HFFc6 (cell line): ENCODE measurements at places on chromosomes 2 and 18. TPM values are rescaled to one million over a fixed set of nuclear protein-coding genes. Genes with fewer than 3 reads are reported as not detected.

GRCh38 chr2:106108351-106108750 lies 85.8 kb downstream of the UXS1 start:
- peak; percentile 25 for DNase-seq

GRCh38 chr2:241224018-241224850 lies 35.8 kb downstream of the ANO7 start:
- DNase-seq: peak; percentile 71

MAP3K19 gene
- total RNA-seq: not detected in 3 replicates

CTIF gene
- 79.4 to 103 TPM (median 93.0 TPM) in 3 replicates for total RNA-seq

DNA sequence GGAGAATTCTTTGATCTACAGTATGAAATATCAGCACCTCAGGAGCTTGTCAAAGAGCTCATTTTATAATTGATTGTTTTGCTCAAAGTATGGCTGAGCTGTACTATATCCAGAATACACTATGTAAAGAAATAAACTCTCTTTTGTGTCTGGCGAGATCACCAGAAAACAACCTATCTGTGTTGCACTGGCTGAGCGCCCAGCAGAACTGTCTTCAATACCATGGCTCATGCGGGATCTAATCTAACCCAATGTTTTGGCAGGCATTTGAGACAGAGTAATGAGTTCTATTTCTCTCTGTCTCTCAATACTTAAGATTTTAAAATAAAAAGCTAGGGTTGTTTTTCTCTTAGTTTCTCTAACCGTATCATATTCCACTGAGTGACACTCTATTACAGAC lies 192.4 kb downstream of the L3MBTL4 start:
- DNase-seq: no peak

DNAJC10 gene
- total RNA-seq: 111 to 140 TPM (median 132 TPM) in 3 replicates

DNA sequence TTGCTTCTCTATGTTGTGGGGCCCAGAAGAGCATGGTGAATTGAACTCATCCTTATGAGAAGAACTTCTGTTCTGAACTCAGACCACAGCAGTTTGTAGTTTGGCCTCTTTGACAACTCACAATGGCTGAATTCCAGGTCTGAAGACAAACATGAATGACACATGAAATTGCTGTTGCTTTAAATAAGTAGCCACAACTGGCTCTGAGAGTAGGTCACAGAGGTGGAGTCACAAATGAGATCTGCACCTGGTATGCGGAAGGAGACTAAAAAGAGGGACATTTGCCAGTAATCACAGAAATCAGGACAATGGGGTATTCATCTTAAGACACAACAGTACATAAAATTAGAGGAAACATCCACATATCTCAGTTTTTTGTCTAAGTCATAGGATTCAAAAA lies 290.3 kb upstream of the MMADHC start:
- no peak for DNase-seq

LOXHD1 gene
- total RNA-seq: not detected in 3 replicates

OR6B2 gene
- total RNA-seq: not detected in 3 replicates

DNA sequence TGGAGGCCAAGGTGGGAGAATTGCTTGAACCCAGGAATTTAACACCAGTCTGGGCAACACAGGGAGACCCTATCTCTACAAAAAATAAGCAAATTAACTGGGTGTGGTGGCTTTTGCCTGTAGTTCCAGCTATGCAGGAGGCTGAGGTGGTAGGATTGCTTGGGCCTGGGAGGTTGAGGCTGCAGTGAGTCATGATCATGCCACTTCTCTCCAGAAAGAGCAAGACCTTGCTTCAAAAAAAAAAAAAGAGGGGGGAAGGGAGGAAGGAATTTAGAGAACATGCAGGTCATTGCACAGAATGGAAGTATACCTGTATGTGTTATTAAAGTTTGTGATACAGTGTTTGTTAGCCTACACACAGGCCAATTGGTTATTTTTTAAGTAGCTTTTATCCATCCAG lies 25.8 kb downstream of the PKP4 start:
- DNase-seq: no peak

DNA sequence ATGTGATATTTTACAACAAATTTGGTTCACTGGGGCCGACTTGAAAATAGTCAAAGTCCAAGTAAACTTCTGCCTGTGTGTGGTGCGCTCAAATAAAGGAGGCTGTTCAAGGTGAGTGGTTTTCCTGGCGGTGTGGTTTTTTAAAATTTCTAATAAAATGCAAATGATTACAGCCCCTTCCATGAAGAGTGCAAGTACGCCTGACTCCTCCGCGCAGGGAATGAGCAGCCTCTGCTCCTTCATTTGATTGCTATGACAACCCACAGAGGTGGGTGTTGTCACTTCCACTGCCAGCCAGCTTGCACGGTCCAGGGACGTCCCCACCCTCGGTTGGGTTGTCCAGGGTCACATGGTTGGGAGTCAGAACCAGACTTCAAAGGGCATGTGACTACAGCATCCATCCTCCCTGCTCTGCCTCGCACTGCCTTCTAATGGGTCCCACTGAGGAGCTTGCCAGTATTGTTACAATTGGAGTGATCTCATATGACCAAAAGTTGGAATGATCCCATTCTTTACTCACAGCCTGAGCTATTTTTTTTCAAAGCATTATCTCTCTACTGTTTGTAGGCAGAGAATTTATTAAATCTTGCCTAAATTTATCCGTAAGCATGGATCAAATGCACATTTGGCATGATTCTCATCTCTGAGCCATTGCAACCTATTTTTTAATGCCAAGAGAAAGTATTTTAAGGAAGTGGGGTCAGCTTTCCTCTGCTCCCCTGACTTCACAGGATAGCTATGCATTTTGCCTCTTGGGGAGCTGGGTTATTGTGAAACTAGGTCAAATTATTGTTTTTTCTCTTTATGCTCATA lies 121.3 kb downstream of the AGAP1 start:
- DNase-seq: peak; percentile 62

DNA sequence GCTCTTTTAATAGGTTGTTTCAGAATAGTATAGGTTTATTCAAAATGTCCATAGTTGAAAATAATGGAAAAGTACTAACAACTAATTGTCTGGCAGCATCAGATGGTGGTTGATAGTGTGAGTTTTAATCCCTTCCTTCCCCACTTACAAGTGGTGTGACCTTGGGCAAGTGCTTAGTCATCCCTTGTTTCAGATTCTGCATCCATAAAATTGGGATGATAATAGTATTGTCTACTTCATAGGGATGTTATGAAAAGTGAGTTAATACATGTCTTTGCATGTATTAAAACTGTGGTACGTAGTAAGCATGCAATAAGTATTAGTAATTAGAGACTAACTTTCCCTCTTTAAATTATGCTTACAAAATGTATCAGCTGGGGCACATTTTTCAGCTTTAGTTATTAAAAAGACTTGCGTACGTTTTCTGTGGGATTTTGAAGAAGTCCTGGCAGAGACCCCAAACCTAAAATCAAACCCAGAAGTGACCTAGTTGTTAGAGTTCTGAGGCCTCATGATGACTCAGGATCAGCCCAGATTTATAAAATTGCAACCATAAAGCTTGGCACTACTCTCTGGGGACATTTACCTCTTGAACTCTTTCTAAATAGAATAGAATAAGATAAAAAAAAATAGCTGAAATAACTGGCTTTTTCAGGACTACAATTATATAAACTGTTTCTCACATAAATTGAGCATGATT lies 8.6 kb downstream of the ITGA4 start:
- DNase-seq: no peak

GRCh38 chr2:226080334-226080733 lies 680.8 kb downstream of the NYAP2 start:
- peak; percentile 42 for DNase-seq

DNA sequence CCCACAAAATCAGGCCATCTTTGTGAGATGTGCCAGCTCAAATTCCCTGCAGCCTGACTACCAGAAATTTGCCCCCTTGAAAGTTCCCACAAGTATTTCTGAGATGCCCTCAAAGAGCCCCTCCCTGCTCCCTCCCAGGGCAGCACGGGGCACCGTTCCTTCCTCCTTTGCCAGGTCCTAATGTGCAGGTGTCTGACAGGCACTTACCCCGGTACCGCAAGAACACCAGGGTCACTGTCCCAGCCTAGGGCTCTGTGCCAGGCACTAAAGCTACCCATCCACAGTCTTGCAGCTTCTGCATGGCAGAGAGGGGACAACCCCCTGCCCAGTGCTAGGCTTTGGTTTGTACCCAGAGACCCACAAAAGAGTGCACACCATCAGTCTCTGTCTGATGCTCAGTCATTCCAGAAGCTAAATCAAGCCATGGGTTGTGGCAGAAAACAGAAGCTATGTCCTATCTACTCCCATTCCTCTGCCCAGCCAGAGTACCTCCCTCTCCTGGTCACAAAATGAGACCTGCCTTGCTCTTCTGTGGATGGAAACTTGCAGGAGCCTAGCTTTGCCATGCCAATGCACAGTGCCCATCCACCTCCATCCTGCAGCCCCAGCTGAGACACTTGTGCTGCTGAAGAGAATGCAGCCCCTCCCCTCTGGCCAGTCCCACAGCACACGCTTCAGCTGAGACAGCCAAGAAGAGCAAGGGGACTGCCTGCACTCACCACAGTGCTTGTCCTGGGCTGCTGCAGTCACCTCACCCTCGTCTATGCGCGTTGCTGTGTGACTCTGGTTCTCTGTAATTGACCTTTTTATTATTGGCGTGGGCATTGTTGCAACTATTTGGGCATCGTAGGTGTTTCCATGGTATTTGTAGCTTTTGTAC lies 48.7 kb downstream of the INPP5D start:
- no peak for DNase-seq

C2orf69 gene
- total RNA-seq: 11.6 and 12.6 TPM in 2 replicates

- DNase-seq: no peak
Measured at GRCh38 chr2:60416221-60417008, 137.0 kb downstream of the BCL11A start.

- peak; percentile 73 for DNase-seq
Measured at GRCh38 chr2:160522951-160523710, 29.5 kb upstream of the RBMS1 start.

- no peak for DNase-seq
Measured at GRCh38 chr2:170241756-170242155, 63.8 kb downstream of the MYO3B start.

DNA sequence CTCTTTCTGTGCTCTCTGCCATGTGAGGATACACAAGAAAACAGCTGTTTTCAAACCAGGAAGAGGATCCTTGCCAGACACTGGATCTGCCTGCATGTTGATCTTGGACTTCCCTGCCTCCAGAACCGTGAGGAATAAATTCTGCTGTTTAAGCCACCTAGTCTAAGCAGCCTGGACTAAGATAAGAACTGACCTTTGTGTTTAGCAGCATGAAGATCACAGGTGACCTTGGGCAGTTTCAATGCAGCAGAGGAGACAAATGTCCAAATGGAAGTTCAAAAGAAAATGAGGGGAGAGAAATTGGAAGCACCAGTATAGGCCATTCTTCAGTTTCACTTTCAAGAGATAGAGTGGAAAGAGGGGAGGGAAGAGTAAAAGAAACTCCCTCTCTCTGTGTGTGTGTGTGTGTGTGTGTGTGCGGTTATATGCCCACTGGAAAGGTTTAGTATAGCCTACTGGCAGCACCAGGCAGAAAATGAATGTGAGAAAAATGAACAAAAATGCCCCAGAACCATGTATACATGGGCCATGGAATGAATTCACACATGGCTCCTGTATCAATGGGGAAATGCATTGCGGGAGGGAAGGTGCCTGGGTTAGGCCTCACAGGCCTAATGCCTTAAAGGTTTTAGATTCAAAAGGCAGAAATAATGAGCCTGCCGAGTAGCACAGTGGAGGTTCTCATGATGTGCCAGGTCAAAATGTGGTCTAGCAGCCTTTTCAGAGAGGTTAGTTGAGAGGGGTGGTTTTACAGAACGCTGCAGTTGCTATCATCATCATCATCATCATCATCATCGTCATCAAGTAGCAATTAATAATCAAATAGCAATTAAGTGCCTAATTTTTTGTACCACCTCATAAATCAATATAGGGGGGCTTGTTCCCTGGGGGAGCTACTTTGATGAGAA lies 1.1 kb upstream of the CERS6 start:
- DNase-seq: no peak

DOK6 gene
- not detected in 3 replicates for total RNA-seq

GULP1 gene
- 37.8 and 62.6 TPM in 2 replicates for total RNA-seq

- no peak for DNase-seq
Measured at GRCh38 chr18:33201509-33201926, 239.0 kb downstream of the CCDC178 start.

GRCh38 chr2:174512345-174512744 lies 25.5 kb upstream of the GPR155 start:
- DNase-seq: no peak

- DNase-seq: no peak
Measured at GRCh38 chr18:62521082-62521481, 1.7 kb upstream of the ZCCHC2 start.

GRCh38 chr2:65429786-65430602 lies 2.4 kb downstream of the SPRED2 start:
- DNase-seq: no peak
